Putamen (tissue), 1 donor: ENCODE measurements at places on chromosomes 16 and 17.

GRCh38 chr17:77753246-77753645, 205.3 kb upstream of the TNRC6C start:
- DNase-seq = no peak

DNA sequence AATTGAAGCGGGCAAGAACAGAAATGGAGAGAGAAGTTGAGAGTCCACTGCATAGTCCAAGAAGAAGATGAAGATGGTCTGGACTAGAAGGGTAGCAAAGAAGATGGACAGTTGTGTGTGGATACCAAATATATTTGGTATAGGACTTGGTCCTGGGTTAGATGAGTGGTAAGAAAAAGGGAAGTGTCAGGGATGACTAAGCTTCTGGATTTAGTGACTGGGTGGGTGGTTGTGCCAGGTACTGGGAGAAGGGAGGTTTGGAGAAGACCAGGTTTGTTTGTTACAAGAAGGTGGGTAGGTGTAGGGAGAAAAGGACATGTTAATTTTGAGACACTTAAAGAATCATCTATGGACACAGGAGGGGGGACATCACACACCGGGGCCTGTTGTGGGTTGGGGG, 5.4 kb downstream of the VMP1 start:
- DNase-seq = no peak

DNA sequence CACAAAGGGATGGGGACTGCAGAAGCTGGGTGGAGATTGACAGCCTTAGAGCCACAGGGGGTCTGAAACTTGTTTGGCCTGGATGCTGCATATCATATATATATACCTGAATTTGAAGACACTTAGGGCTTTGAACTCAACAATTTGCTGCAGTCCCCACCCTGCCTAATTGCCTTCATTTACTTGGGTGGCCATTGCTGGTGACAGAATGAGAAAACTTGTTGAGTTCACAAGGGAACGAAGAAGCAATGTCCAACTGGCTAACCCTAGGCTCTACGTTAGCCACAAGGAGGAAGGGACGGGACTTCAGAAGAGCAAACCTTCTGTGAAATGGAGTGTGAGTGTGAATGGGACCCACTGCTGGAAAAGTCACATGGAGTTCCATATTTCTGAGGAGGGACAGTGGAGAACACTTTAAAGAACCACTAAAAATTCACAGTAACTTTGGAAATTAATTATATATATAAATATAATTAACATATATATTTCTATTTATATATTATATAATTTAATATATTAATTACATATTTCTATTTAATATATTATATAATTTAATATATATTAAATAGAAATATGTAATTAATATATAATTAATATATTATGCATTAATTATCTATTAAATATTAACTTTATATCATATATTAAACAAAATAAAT, 215.3 kb upstream of the SOX9 start:
- no peak for DNase-seq

GRCh38 chr16:66419527-66419926, 7.6 kb upstream of the BEAN1 start:
- DNase-seq = no peak

GRCh38 chr16:73543331-73543969, 495.5 kb upstream of the ZFHX3 start:
- DNase-seq = no peak

GRCh38 chr16:21001262-21001661, 100.7 kb downstream of the LYRM1 start:
- DNase-seq = no peak

- no peak for DNase-seq
Observed at GRCh38 chr16:27460663-27461482, 58.9 kb downstream of the IL21R start.
